Right renal cortex interstitium (tissue), 3 donors: ENCODE measurements at places on chromosomes 2 and 18.

GRCh38 chr2:152925547-152926448, 207.4 kb downstream of the ARL6IP6 start:
- no peak for DNase-seq

GRCh38 chr2:110802208-110802932, 70.0 kb downstream of the ACOXL start:
- no peak for DNase-seq

GRCh38 chr2:156332534-156333273, at the start of gene NR4A2:
NR4A2 (minus strand) TSS chr2:156332721; CDS start chr2:156330186, 2,535 bp downstream.
- DNase-seq = no peak

- no peak for DNase-seq
Observed at GRCh38 chr2:75499534-75499933, 61.2 kb downstream of the EVA1A start.
